ENCODE measurements at places on chromosomes 2 and 18.
A peak's percentile ranks its signal among the peaks of the same experiment; 100 is the strongest.

DNA sequence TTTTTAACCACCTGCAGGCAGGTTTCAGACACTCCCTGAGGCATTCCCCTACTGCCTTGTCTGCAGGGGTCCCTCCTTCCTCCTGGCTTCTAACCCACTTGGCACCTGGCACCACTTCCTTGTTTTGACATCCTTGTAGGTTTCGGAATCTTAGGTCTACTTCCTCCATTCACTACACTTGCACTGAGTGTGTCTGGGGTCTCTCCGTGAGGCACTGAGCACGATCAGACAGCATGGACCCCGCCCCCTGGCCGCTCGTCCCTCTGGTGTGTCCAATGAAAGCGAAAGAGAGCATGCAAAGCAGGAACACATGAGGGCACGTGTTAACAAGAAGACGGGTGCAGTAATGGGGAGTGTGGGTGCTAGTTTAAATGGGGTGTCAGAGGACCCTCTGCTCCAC lies 63.8 kb downstream of the HAUS1 start:
- DNase-seq, result no peak

DNA sequence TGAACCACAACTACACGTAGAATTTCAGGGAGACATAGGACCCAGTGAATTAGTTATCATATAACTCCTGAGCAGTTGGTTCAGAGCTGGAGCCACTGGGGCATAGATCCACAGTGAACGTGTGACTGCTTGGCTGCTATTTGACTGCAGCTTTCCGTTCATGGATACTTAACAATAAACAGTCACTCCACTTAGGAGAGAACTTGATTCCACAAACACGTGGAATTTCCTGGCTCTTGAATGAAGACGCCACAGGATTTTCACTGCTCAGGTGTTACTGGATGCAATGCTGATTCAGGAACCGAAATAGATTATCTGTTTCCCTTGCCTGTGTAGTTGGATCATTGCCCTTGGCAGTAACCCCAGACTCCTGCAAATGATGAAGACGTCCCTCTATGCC lies 679.1 kb upstream of the ZEB2 start:
- DNase-seq, result no peak

- DNase-seq, result no peak
These were observed 13.2 kb upstream of the MAP4K4 start for GRCh38 chr2:101684313-101684712.

GRCh38 chr2:122960759-122961641 lies 1064.1 kb upstream of the CNTNAP5 start:
- no peak for DNase-seq

DNA sequence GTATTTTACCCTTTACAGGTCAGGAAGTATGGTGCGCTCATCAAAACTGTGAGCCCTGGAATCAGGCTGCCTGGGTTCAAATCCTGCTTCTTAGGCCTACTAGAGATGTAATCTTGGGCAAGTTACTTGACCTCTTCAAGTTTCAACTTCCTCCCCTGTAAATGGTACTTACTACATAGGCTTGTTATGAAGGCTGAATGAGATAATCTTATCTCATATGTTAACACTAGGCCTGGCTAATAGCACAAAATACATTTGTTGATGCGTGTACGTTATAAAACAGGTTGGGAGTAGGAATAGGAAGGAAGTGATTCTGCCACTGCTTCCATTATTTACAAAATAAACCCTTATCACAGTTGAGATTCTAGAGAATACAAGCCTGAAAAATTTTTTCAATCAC lies 1.7 kb upstream of the RFTN2 start:
- DNase-seq, result no peak

DNA sequence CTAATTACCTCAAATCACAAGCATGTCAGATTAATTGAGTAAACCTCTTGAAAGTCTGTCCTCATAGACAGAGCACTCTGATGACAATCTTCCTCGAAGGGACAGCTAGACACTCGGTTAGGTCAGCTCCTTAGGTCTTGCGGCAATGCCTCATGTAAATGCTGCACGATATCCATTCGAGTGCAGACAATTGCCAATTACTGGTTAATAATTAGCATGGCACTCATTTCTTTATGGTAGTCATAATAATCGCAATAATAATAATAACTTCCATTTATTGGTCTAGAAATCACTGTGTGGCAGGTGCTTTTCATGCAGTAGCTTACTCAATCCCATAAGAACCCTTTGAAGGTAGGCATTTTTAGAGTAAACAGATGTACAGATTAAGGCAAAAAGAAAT lies 44.7 kb upstream of the DSC1 start:
- no peak for DNase-seq

GRCh38 chr2:222268311-222268990 lies 30.3 kb downstream of the PAX3 start:
- no peak for DNase-seq

DNA sequence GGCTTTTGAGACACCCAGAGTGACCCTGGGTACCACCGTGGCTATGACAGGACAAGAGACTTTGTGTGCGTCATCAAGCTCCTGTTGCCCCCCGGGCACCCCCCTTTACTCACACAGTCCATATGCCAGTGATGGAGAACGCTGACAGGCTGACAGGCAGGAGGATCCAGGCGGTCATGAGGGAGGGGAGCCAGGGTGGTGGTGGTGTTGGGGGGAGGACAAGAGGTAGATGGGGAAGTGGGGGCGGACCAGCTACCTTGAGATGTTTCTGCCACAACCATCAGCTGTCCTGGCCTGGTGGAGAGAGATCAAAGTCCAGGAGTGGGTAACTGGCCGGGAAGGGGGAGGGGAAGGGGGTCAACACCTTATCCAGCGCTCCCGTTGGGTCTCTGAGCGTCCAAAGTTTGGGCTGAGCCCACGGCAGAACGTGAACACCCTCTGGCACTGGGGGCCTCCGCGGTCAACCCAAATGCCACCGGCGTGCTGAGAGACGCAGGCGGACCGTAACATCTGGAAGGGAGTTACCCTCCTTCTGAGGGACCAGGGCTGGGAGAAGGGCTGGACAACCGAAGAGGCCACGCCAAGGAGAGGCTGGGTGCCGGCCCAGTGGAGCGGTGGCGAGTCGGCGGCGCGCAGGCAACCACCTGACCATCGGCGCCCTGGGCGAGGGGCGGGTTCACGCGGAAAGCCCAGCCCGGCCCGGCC lies 575 bp downstream of the TMEM150A start:
- no peak for DNase-seq

DNA sequence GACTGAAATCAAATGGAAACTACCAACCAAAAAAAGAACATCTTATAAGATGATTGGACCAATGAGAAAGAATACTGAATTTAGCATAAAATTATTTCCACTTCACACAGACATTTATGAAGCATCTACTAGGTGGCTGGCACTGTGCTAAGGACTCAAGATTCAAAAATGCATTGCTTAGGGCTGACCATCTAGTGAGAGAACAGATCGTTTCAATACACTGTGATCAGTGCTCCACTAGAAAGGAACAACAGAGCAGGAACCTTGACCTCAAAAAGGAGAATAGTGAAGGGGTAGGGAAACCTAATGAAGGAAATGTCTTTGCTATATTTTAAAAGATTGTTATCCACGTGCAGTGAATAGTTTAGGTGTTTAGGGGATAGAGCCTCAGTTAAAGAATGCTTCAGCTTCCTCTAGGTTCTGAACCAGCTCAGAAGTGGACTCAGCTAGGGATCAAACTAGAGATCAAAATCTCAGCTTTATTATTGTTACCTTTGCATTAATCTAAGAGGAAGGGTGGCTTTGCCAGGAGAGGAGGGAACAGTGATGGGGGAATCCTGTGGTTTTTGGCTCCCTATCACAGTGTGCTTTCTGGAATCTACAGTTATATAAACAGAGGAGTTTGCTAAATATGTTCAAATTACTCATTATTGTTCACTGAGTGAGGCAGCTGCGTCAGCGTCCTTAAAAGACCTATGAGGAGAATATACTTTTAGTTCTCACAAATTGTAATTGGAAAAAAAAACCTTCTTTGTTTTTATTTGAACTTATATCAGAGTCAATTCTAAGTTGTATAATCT lies 16.2 kb upstream of the BBS5 start:
- no peak for DNase-seq

DNA sequence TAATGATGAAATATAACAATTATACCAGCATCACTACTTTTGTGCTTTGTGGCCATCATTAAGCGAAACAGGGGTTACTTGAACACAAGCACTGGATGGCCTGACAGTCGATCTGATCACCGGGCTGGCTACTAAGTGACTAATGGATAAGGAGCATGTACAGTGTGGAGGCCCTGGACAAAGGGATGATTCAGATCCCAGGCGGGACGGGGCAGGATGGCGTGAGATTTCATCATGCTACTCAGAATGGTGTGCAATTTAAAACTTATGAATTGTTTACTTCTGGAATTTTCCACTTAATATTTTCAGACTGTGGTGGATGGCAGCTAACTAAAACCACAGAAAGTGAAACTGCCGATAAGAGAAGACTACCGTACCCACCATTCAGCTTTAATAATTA lies 7.0 kb upstream of the CLIP4 start:
- no peak for DNase-seq

- DNase-seq, result no peak
These were observed 47.9 kb downstream of the MBP start for GRCh38 chr18:77084688-77085035.

GRCh38 chr2:64908406-64908805 lies 80.8 kb upstream of the SLC1A4 start:
- DNase-seq, result no peak

DNA sequence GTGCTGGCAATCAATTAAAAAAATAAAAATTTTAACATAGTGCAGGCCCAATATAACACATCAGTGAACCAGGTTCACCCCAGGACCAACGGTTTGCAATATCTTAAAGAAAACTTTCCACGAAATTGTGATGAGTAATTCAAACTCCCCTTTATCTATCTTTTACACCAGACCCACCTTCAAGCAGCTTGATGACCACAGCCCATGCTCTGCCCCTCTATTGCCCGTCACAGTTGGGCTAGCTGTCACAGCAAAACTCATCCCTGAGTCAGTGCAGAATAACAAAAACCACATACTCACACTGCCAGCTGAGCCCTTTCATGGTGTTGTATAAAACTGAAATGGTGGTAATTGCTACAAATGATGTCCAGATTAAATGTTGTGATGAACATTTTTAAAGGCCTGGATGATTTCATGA lies 112.5 kb upstream of the CREB1 start:
- no peak for DNase-seq

- DNase-seq, result peak; percentile 65
These were observed 111.3 kb downstream of the ESCO1 start for GRCh38 chr18:21489119-21489750.

DNA sequence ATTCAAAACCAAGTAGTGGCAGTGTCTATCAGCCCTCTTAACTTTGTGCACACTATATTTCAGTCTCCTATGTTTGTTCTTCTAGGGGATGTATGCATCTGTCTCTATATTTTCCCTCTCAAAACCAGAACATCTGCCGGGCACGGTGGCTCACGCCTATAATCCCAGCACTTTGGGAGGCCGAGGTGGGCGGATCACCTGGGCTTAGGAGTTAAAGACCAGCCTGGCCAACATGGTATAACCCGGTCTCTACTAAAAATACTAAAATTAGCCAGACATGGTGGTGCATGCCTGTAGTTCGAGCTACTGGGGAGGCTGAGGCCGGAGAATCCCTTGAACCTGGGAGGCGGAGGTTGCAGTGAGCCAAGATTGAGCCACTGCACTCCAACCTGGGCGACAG lies 9.9 kb upstream of the GAREM2 start:
- DNase-seq, result no peak

DNA sequence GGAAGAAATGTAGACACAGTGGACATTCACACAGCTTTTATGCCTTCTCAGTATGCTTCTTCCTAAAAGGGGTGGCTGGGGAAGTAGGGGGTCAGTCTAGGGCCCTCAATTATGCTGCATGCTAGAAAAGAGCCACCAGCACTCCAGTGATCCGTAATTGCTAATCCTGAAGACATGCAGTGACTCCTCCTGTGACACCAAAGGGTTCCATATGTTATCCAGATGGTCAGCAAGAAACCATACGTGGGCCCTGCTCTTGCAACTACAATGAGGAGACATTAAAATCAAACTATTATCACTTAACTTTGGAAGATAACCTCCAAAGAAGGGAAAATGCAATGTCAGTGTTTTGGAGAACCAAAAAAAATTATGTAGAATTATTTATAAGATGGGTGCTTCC lies 143.4 kb upstream of the LYPD1 start:
- DNase-seq, result no peak

DNA sequence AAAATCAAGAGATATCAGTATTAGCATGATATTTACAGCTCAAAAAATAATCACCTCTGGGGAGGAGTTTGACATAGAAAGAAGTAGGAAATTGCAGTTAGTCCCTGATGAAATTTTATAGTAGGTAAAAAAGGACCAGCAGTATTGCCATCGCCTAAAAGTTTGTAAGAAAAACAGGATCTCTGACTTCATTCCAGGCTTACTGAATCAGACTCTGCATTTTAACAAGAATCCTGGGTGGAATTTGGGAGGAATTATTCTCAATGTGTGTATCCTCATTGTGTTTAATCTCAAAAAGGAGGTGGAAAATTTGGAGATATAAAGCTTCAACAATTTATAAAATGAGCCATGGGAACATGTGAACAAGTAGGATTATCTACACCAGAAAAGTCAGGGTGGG lies 31.2 kb upstream of the STAT1 start:
- no peak for DNase-seq

GRCh38 chr2:219521066-219521880 lies 7.0 kb downstream of the ASIC4 start:
- no peak for DNase-seq

GRCh38 chr2:24724111-24724775 lies 68.9 kb downstream of the PTRHD1 start:
- no peak for DNase-seq

DNA sequence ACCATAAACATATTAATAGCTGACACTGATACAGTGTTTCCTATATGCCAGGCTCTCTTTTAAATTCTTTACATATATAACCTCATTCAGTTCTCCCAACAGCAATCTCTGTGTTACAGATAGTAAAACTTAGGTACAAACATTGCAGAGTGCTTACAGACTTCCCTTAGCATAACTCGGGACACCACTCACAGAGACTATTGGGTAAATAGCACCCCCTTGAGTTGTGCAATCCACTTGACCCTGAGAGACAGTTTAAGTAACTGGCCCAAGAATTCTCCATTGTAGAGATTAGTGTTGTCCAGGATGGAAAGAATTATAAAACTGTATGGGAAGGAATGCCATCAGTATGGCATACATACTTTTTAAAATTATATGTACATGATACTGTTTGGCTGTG lies 110.1 kb downstream of the POLE4 start:
- no peak for DNase-seq

- no peak for DNase-seq
These were observed 47.0 kb downstream of the BMPR2 start for GRCh38 chr2:202423139-202423538.

DNA sequence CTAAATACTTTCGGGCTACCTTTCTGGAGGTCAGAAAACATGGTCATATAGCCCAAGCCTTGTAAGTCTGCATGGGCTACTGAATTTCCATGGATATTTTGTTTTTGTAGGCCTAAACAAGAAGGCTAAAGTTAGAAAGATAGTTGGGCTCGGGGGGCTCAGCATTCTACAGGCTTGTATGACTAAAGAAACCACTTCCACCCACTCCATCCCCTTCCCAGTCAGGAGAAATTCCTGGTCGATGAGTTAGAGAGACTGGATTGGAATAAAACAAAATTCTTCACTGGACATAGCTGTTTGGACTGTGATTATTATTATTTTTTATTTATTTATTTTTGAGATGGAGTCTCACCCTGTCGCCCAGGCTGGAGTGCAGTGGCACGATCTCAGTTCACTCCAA lies 539.4 kb upstream of the TNP1 start:
- DNase-seq, result no peak

- no peak for DNase-seq
These were observed 54.1 kb downstream of the ETAA1 start for GRCh38 chr2:67451086-67451832.

Measured in hematopoietic multipotent progenitor cell treated with erythropoietin and hydrocortisone succinate and interleukin-3 and kit ligand, for 17 days (in vitro differentiated cells).